ENCODE measurements at places on chromosomes 6 and 20.

DNA sequence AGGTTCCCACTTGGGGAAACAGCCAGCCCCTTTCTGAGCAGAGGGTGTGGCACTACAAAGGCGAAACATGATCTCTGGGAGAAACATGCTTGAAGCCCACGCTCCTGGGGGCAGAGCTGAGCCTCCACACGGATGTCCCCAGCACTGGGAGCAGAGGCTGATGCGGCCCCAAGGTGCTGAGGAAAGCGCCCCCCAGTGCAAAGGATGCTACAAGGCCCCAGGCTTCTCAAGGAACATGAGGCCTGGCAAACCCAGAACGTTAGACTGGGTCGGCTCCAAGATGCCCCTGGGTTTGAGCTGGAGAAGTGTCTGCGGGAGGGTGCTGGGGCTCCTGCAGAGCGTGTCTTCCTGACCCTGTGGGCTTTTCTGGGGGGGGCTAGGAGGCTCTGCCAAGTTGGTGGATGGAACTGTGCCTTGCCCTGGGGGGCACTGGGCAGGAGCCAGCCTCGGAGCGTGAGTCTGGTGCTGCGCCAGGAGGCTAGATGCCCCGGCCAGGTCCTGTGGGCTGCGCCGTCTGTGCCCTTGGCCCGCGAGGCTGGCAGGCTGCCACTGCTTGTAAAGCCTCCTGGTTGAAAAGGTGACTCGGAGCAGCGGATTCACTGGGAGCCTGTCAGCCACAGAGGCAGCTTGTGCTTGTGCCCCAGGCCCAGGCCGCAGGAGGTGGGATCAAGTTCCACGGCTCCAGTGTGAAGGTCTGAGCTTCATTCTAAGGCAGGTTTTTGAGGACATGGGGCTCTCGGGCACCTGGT, 8.1 kb downstream of the SYNJ2 start:
- peak; percentile 42 for DNase-seq

DNA sequence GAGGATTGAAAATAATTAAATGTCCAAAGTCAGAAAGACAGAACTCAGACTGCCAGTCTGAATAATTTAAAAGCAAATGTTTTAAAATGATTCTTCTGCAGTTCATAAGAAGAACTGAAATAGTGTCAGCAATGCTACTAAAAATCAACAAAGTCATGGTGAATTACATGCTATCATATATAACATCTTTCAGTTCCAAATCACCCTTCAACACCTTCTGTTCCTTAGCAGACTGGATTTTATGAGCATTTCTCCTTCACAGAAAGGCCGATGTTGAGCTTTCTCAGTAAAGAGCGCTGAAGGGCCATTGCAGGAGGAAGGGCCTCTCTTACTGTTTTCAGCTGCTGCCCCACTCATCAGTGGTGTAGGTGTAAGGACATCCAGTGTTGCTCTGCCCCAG, 63.3 kb downstream of the AIG1 start:
- DNase-seq = no peak

GRCh38 chr6:146950351-146950835, 253.8 kb upstream of the STXBP5 start:
- DNase-seq = peak; percentile 11

DNA sequence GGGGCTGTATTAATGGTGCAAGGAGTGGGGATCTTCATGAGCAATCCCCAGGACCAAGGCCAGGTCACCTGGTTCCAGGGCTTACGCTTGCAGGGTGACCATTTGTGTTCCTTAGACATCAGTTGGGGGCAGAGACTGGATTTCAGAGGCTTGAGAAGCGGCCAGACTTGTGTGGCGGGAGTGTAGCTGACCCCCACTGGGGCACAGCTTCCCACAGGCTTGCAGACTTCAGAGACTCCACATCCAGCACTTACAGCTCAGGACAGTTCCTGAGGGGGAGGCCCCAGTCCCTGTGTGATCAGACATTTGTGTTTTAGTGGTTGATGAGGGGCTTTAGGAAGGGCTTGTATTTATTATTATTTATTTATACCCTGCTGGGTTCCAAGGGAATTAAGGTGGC, 15.3 kb downstream of the TJAP1 start:
- no peak for DNase-seq

DNA sequence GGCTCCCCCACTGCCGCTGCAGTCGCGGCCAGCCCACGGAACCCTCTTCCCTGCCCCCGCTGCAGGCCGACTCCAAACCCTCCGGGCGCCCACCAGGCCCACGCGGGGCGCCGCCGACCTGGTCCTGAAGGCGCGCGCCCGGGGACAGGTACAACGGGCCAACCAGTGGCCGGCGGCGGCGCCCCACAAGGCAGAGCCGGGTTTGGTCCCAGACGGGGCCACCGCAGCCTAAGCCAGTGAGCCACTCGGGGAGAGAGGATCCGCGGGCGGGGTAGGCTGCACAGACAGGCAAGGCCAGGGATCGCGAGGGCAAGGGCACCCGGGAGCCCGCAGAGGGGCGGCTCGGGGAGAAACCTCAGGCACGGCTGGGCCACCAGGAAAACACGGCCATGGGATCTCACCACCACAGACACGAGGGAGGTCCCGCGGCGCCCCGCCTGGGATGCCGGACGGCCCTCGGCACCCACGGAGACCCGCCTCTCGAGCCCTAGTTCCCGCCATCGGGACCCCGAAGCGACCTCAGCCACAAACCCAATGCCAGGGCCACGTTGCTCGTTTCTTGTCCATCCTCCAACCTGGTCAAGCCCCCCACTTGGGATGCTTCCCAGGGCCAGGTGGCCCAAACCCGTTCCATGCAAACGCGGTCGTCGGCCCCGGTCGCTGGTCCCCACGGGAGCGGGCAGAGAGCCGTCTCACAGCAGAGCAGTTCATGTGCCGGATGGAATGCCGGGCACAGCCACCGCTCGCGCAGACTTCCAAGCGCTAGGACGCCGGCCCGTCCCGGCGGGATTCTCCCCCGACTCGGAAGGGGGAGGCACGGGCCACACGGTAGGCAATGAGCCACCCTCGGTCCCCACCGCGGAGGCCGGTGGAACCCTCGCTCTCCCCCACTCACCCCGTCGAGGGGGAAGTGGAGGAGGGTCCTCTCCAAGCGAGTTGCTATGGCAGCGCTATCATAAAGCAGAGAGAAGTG, 1956.6 kb upstream of the DEFB115 start:
- DNase-seq = no peak

DNA sequence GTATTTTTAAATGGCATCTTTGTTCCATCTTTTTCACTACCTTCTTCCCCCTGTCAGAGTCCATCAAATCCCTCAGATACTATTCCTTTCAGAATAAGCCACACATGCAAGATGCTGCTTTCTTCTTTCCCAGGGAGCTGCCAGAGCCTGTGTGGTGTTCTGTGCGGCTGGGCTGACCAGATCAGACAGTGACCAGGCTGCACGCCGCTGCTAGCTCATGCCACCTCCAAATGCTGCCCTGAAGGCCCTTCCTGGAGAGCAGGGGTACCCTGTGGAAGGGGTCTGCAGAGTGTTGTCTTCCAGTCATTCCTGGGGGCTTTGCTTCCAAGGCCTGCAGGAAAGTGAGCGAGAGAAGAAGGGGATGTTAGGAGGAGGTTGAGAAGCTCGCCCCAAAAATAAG, 179.1 kb upstream of the SUPT3H start:
- DNase-seq = no peak

DNA sequence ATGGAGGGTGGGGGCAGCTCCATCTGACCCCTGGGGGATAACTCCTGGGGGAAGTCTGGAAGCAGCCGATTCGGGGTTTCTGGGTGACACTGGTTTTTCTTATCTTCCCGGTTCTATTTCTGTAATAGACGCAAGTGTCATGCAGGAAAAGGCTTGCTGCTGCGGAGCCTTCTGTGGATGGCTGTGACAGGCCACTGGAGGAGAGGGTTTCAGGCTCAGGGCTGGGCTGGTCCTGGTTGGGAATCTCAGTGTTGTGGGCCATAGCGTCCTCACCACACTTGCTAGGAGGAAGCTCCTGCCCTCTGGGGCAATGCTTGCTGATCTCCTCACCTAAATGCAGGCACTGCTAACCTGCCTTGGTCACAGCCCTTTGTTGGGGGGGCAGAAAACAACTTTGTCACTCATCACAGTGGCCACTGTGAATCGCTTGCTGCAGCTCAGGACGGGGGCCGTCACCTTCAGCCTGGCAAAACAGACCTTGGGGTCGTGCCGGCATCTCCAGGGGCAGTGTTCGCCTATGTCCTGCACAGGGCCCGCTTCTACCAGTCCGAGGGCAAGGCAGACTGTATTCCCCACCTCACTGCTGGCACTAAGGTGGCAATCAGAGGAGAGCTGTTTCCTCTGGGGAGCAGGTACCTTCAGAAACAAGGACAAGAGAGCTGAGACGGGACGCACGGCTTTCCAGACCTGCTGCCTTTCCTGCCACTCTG, 4.4 kb upstream of the TUBB1 start:
- DNase-seq = peak; percentile 1

GRCh38 chr20:20353576-20353975, 14.3 kb upstream of the INSM1 start:
- no peak for DNase-seq

DNA sequence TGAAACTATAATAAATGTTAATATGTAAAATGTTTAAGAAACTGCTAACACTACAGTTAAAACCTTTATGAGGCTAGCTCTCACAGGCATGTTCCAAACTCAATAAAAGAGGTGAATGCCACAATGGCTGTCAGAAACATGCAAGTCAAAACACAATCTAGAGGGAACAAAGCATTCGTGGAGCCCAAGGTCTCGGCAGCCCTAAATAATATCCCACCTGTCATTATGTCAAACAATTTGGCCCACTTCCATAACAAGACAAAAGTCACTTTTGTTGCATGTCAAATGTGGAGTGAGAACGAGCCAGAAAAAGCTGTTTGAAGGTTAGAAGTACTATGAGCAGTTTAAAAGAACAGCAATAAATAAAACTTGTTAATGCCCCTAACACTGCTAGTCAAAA, 181.9 kb downstream of the GMDS start:
- DNase-seq = no peak

GRCh38 chr20:64038565-64039292, 2.7 kb downstream of the C20orf204 start:
- peak; percentile 86 for DNase-seq

DNA sequence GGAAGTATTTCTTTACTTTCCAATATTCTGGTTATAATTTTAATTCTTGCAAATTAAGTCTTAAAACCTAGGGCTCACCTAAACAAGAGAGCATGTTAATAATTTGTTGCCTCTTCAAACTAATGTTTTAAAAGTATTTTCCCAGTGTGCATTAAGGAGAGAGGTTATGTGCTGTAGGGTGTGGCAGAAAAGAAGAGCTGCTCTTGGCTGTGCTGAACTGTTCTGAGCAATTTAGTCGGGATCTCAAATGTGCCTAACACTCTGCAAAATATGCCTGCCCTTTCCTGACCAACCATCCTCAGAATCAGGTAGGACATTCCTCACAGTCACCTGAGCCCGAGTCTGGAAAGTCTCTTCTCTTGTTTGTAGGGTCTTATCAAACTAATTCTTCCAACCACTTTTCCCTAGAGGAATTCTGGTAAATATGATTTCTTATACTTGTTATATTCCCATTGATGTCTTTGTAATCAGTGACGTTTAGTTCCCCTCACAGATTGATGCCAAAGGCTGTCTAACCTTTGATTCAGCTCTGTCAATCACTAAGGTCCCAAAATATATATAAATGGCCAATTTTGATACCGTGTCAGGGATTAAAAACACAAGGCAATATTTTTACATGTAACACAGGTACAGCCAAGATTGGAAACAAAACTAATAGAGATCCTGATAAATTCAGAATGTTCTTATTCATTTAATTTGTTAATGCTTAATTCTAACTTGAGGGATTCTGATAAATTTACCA, 298.4 kb downstream of the ADGB start:
- no peak for DNase-seq

- no peak for DNase-seq
These were observed 26.4 kb downstream of the CSNK2A1 start for GRCh38 chr20:517221-517620.

DNA sequence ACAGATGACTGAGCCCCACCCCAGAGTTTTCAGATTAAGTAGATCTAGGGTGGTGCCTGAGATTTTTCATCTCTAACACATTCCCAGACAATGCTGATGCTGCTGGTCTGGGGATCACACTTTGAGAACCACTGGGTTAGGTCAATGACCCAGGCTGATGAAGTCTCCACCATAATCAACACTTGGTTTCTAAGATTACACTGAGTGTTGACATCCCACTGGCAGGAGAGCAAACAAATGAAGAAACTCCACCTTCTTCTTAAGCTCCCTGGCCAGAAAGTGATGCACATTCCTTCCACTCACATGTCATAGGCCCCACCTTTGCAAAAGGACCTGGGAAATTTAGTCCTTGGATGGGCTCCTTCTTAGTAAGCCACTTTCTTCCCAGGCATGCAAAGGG, 53.1 kb downstream of the MAFB start:
- DNase-seq = no peak

DNA sequence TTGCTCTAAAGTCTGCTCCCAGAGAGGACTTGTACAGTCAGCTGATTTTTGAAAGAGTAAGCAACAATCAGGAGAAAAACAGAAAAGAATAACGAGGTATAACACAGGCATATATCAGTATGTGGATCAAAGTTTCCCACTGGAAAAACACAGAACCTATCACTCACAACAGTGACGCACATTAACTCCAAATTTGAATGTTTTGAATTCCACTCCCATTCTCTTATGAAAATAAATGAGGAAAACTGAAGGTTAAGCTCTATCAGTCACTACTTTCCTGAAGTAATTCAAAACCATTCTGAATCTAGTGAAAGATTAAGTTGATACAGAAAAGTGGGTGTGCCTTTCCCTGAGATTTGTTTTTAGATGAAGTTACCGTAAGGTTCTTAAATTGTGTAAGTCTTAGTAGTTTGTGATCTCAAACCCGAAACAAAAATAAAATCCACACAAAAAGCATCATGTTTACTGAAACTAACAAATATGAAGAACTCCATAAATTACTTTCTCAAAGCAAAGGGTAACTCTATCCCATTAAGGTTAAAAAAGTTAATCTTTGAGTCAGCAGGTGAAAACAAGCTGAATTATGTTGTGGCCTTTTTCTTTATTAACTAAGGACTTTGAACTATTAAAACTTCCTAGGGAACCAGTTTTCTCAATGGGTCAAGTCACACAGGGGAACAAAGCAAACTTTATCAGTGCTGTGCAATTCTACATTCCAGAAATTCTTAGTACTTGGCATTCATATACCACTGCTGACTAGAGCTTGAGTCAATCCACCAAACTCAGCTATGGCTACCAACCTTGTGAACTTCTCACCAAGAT, 115.7 kb downstream of the OGFRL1 start:
- DNase-seq = no peak

DNA sequence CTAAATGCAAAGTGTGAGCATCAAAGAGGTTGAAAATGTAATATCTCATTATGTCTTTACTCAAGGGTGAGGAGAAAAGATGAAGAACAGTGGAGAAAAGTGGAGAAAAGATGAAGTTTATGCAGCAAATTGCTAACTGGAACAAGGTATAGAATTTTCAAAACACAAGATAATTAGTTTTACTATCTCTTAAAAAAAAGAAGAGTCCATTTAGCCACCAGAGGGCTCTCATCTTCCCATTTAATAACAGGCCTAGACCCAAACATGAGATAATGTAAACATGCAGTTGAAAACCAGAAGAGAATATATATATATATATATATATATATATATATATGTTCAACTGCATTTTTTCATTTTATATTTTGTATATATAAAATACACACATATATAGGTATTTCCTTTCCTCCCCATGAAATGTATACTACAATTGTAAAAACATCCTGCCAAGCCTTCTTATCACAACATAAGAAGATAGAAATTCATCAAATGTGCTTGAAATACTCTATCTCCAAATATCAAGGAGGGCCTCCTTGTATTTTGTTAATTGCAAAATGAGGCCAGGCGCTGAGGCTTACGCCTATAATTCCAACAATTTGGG, 78.4 kb downstream of the ADTRP start:
- no peak for DNase-seq

- DNase-seq = peak; percentile 18
These were observed 37.1 kb upstream of the UTRN start for GRCh38 chr6:144248003-144248402.

- DNase-seq = no peak
These were observed 3.1 kb upstream of the TFAP2B start for GRCh38 chr6:50815436-50816114.

All from stimulated activated CD4-positive, alpha-beta T cell treated with anti-CD3 and anti-CD28 coated beads, Interleukin-15, amount 100 ng/mL, for 24 hours (primary cell).